ENCODE measurements at places on chromosomes 13 and 19.

DNA sequence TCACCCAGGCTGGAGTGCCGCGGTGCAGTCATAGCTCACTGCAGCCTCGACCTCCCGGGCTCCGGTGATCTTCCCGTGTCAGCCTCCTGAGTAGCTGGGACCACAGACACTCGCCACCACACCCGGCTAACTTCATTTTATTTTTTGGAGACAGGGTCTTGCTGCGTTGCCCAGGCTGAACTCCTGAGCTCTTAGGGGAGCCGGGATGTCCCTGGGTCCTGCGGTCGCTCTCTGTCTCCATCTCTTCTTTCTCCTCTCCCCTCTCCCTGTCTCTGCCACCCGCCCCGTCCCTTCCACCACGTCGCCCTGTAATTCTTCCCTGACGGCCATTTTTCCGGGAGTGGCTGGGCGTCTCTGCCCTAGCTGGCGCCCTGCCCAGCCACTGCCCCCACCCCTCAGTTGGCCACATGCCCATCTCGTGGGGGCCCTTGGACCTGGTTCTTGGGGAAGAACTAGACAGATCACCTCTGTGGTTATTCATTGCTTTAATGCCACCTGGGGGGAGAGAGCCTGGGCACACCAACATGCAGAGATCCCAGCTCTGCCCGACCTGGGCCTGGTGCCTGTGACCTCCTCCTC, 18.9 kb downstream of the ARID3A start:
- no peak for DNase-seq

- DNase-seq = no peak
Measured at GRCh38 chr13:111860231-111860552, 206.8 kb upstream of the SOX1 start.

DNA sequence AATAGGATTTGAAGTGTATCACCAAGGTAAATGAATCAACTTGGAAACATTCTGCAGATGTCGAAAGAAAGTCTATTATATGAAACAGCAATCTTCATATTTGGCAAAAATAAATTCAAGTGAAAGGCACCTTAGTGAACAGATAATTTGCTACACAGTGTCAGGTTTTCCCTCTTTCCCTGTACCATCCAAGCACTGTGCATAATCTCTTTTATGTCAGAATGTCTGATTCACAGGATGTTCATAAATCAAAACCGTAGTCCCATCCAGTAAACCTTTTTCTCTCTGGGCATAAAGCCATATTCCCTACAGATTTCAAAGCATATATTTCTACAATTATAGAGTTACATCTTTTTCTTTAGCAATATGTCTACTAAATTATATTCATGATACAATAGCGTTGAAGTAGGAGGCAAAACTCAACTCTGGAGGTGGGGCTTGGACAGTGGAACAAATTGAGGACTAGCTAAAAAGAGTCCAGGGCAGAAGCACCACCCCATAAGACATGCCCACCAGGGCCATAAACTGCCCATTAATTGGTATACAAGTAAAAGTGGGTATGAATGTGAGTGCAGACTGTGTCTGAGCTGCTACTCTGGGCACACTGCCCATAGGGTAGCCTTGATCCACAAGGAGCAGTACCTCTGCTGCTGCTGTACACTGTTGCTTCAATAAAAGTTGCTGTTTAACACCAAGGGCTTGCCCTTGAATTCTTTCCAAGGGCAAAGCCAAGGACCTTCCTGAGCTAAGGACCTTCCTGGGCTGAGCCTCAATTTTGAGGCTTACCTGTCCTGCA, 72.1 kb upstream of the MYCBP2 start:
- no peak for DNase-seq

DNA sequence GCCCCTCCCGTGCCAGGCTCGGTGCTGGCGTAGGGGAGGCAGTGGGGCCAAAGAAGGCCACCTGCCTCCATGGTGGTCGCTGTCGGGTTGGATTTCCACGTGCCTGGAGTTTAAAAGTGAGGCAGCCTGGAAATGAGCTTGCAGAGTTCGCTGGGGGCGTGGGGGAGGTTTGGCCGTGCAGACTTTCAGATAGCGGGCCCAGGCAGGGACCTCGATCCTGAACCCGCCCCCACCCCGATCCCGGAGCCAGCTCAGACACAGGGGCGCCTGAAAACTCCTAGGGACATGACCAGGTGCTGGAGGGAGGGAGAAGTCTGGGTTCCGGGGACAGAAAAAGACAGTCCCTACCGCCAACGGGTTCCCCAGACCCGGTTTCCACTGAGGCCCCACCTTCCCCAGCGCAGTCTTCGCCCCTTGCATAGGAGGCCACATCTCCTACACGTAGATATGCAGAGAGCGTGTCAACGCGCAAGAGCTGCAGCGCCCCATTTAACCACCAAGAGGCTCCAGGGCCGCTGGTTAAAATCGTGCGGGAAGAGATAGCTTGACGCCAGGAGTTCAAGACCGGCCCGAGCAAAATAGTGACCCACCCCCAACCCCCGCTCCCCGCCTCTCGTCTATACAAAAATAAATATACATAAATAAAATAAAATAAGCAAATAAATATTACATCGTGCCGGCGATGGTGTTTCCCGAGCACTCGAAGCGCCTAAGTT, 8.5 kb downstream of the CCDC8 start:
- DNase-seq = no peak

DNA sequence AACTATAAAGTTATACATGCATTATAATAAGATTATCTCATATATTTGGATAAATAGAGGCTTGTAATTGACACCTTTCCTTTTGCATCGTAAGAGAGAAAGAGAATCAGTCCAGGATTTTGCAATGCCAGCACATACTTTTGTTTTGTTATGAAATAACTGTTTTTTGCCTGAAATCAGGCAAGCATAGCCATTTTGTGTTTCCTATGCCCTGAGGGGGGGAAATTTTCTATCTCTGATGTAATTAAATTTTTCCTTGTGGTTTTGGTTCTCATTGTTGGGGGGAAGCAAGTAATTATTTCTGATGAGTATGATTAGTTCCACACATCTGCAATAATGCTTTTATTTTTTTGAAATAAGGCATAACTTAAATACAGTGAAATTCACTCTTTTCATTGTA, 229.4 kb downstream of the NDFIP2 start:
- DNase-seq = no peak

DNA sequence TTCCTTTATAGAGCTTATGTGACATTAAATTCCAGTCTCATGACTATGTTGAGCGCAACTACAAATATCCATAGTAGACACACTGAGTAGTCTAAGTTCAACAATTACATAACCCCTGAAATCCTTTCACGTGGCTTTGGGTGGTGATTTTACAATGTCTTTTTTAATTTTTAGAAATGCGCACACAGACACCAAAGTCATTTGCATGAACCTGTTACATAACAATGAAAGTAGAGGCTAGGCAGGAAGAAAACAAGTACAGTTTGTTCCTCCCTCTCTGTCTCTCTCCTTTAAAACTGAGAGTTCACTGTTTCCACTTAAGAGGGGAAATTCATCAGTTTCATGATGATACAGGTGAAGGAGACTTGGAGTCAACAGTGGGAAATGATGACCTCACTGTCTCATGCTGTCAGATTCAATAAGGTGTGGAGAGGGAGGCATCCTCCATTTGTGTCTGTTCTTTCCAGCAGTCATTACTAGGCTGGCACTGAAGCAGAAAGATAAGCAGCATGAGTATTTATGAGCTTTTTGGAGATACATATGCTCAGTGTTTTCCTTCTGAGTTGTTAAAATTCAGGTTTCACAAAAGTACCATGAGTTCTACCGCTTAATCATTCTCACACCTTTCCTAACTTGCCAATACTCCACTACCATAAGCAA, 201.8 kb downstream of the LHFPL6 start:
- no peak for DNase-seq

DNA sequence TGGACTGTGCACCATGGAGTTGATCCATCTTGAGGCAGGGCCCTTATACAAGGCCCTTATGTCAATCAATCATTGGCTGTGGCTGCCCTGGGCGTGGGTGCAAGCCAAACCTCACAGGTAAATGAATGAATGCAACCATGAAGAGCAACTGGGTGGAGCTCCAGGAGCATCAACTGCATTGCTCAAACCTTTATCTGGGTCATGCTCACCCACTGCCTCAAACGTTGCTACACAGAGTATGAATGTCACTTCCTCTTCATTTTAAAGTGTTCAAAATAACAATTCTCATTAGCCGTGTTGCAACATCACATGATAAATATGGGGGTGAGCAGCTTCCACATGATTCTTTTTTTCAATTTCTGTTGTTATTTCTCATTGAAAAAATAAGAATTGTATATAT, 6.4 kb upstream of the ZNF333 start:
- DNase-seq = no peak

GRCh38 chr13:65943024-65943423, 1287.1 kb downstream of the PCDH9 start:
- DNase-seq = no peak

DNA sequence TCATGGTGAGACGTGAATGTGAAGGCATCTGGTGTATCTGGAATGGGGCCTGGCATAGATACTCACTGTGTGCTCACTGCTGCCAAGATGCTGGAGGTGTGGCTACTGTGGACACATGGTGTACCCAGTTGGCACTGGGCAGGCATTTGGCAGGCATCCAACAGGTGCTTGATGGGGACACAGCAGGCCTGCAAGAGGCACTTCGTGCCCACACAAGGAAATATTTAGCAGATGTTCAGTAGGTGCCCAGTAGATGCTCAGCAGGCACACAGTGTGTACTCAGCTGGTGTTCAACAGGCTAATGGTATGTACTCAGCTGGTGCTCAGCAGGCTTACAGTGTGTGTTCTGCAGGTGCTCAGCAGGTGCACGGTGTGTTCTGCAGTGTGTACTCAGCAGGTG, 14.2 kb downstream of the CRTC1 start:
- no peak for DNase-seq

DNA sequence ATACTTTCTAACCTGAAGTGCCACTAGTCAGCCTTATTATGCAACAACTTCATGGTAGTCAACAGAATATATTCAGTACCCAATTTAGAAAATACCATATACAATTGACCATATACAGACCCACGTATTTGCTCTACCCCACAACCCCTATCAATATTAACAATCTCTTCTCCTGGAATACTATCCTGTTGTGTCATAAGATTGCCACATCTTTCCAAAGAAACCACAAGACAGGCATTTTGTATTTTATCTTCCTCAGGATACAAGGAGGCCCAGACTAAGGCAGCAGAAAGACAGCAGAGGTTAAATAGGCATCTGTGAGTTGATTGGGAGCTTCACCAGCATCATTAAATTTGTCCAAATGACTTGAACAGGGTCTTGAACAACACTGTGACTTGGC, 4.5 kb downstream of the SPART start:
- DNase-seq = no peak

DNA sequence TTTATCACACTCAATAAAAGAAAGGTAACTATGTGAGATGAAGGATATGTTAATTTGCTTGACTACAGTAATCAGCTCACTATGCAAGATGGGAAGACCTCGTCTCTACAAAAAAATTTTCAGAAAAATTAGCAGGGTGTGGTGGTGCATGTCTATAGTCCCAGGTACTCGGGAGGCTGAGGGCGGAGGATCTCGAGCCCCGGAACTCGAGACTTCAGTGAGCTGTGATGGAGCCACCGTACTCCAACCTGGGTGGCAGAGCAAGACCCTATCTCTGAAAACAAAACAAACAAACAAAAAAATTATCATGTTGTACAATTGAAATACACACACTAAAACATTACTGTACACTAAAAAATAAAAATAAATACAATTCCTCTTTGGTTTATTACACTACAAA, 376.7 kb upstream of the KLHL1 start:
- no peak for DNase-seq

DNA sequence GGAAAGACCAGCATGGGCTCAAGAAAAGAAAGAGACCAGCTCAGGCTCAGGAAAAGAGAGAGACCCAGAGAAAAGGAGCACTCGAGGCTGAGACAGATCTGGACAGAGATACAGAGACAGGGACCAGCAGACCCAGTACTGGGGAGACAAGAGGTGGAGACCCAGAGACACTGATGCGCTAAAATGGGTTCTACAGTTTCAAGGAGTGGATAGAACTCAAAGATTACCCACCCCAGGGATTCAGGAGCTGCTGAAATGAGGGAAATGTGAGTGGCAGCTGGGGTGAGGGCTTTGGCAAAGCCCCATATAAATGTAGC, 609 bp upstream of the ZSCAN18 start:
- DNase-seq = no peak

GRCh38 chr19:271856-272255, 19.3 kb downstream of the PLPP2 start:
- no peak for DNase-seq

DNA sequence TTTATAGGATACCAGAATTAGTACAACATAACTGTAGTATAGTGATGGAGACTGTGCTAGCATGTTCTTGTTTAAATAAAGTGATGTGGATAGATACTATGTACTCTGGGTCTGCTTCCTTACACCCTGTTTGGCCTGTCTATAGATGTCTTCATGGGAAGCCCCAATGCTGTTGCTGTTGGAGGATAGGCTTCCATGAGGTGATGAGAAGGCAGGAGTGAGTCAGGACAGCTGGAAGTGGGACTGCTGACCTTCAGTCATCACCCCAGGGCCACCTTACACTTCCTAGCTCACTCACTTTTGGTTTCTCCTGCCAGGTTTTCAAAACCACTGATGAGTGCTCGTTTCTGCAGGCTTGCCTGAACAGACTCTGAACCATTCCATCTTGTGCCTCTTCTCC, 4.2 kb downstream of the KCTD4 start:
- no peak for DNase-seq

- DNase-seq = no peak
Measured at GRCh38 chr13:99273128-99273527, 14.9 kb upstream of the GPR18 start.

DNA sequence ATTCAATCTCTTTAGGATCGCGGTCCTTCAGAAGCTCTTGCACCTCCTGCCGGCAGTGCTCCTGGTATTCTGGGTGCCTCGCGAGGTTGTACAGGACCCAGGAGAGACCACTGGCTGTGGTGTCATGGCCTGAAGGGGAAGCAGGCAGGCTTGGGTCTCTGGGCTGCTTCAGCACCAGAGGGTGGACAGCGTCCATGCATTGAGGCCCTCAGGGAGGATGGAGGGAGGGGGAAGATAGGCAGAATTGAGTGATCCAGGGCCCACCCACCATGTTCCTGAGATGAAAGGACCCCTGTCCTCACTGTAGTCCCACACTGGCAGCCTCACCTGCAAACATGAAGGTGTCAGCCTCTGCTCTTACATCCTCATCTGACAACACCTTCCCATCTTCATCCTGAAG, 17.9 kb upstream of the OR10H5 start:
- no peak for DNase-seq

GRCh38 chr19:16075430-16076153, 703 bp upstream of the TPM4 start:
- DNase-seq = no peak

GRCh38 chr13:73138276-73138637, 79.5 kb downstream of the KLF5 start:
- DNase-seq = no peak

All from dorsolateral prefrontal cortex (tissue), 122 donors.